ENCODE measurements at places on chromosomes 3 and 15.

- DNase-seq: no peak
These were observed 300.9 kb downstream of the RORA start for GRCh38 chr15:60928210-60928609.

DNA sequence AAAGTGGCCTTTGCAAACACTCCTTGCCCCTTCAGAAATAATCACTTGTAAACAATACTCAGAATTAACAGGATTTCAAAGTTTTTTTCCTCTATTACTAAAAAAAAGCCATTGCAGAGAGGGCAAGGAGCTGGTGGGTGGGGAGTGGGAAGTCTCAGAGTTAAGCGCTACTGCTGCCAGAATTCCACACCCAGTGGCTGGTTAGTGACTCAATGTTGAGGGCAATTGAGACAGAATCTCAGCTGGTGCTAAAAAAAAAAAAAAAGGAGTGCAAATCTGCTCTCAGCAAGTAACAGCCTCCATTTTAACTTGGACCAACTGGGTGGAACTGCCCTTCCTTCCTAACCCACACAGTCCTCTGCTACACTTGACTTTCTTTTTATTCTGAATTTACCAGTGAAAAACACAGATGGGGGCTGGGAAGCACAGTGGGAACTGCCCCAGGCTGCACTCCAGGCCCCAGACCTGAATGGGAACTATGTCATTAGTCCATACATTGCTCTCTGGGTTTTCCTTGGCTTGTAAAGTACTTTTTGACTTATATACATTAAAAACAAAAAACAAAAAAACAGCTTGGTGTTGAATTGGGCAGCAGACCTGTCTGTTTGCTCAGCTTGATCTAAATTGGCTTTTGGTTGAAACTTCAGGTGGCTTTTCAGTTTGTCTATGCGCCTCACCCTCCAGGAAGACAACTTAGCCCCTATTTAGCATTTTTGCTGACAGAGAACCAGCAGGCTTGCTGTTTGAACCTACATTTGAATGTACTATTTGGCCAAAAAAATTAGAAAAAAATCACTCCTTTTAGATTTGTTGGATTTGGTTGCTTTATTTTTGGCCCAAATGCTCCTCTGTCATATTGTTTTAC, 357.8 kb upstream of the TBL1XR1 start:
- no peak for DNase-seq

DNA sequence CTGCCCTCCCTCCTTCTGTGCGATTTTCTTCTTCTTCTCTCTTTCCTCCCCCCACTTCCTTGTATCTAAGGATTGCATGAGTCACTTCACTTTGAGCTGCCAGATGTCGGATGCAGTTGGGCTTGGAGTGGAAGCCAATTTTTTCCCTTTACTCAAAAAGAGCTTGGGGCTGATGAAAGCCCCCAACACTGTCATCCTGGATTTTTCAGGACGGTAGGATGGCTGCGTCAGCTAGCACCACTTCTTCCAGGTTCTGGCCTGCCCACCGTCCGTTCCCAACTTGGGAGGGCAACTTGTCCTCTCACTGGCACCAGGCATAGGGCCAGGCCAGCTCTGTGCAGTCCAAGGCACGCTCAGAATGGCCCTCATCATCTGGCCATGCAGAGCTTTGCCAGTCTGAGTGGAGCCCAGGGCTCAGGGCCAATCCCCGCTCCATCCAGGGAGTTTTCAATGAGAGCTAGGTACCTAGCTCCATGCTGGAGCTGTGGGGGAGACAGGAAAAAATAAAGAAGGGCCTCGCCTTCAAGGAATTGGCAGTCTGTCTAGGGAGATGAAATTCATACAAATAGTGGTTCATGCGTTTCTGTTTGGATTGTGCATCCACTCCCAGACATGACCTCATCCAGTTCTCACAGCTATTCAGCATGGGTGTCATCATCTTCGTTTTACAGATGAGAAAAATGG, 47.7 kb upstream of the INSYN1 start:
- DNase-seq: peak; percentile 24

GRCh38 chr3:171460725-171461524, 720 bp upstream of the TNIK start:
- DNase-seq: peak; percentile 77

- DNase-seq: no peak
These were observed 738.3 kb upstream of the CFAP20DC start for GRCh38 chr3:59788133-59788532.

DNA sequence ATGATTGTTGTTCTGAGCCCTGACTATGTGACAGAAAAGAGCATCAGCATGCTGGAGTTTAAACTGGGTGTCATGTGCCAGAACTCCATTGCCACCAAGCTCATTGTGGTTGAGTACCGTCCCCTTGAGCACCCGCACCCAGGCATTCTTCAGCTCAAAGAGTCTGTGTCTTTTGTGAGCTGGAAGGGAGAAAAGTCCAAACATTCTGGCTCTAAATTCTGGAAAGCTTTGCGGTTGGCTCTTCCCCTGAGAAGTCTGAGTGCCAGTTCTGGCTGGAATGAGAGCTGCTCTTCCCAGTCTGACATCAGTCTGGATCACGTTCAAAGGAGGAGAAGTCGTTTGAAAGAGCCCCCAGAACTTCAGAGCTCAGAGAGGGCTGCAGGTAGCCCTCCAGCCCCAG, 142.0 kb downstream of the IL1RAP start:
- no peak for DNase-seq

DNA sequence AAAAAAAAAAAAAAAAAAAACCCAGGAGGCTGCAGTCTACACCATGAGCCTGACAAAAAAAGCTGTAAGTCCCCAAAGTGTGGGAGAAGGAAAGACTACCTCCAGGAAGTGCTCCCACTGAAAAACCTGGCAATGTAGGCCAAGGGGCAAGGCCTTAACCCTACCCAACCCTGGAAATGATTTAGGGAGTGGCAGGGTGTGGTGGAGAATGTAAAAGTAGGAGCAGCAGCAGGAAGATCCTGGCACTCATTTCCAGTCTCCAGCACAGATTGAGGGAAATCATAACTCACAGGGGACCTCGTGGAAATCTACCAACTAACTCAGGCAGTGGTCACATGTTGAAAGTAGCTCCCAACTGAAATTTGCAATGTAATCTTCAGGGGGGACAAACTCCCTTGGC, 839.5 kb downstream of the EPHA3 start:
- no peak for DNase-seq

GRCh38 chr3:168583977-168584376, 488.3 kb upstream of the GOLIM4 start:
- DNase-seq: no peak

DNA sequence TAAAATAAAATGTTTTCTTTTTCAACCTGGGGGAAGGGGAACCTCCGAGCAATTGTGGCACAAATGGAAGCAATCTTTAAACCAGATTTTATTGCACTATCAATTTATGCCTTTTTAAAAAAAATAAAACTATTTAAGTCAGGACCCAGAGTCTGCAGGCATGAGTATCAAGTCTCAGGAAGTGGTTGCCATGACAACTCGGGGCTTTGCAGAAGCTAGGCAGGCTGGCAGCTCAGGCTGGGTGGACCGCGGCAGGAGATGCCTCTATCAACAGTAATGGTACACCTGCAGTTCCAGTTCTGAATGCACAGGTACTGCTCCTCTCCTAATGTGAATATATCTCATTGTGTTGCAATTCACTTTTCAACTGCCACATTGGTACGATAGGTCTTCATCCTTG, 447.7 kb downstream of the GABRG3 start:
- peak; percentile 1 for DNase-seq

- DNase-seq: no peak
These were observed 66.2 kb downstream of the SCN11A start for GRCh38 chr3:38985581-38985980.

- DNase-seq: no peak
These were observed 74.9 kb downstream of the NBEAL2 start for GRCh38 chr3:47054412-47054811.

DNA sequence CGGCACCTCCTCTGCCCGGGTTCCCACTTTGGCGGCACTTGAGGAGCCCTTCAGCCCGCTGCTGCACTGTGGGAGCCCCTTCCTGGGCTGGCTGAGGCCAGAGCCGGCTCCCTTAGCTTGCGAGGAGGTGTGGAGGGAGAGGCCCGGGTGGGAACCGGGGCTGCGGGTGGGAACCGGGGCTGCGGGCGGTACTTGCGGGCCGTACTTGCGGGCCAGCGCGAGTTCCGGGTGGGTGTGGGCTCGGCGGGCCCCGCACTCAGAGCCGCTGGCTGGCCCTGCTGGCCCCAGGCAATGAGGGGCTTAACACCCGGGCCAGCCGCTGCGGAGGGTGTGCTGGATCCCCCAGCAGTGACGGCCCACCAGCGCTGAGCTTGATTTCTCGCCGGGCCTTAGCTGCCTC, 14.4 kb upstream of the DAPK2 start:
- DNase-seq: no peak

DNA sequence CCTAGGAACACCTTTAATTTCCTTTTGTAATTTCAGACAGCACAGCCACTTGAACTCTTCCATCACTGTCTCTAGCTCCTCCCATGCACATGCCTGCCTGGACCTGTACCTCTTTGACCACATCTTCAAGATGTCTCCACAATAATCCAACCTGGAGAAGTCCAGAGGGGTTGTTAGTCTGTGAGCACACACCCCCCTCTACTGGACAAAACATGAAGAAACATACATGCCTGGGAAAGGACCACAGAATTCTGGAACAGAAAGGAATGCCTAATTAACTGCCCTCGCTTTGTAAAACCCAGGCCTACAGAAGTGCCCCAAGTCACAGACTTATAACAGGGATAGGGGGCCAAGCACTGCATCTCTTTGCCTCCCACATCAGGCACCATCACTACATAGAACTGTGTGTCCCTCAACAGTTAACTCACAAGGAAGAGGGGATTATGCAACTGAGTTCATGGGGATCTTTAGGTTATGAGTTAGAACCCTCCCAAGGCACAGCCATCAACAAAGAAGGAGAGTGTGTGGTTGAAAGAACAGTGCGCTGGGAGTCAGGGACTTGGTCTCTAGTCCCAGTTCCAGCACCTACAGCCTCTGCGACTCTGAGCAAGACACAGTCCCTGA, 61.7 kb downstream of the FMN1 start:
- peak; percentile 50 for DNase-seq

DNA sequence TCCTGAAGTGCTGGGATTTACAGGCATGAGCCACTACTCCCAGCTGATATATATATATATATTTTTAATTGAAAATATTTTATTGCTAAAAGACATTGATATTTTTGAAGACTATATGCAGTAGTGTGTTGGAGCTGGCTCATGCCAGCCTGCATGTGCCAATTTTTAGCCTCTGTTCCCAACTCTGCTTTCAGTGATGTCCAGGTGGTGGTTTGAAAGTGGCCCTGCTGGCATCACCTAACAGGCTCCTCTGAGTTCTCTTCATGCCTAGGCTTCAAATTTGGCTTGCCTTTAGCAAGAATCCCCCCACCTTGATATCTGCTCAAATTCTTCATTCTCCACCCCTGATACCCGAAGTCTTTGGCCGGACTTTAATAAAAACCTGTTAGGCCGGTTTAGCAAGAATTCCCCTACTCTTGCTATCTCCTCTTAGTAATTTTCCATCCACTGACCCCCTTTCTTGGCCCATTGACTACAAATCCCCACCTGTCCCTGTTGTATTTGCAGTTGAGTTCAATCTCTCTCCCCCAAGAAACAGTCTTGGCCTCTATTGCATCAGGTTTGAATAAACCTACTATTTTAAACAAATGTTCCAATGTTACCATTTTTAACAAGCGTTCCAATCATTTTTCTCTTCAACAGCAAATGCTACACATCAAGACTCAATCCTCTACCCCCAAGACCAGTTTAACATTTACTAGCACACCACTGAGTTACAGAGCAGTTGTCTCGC, 23.9 kb upstream of the CTSH start:
- DNase-seq: no peak

DNA sequence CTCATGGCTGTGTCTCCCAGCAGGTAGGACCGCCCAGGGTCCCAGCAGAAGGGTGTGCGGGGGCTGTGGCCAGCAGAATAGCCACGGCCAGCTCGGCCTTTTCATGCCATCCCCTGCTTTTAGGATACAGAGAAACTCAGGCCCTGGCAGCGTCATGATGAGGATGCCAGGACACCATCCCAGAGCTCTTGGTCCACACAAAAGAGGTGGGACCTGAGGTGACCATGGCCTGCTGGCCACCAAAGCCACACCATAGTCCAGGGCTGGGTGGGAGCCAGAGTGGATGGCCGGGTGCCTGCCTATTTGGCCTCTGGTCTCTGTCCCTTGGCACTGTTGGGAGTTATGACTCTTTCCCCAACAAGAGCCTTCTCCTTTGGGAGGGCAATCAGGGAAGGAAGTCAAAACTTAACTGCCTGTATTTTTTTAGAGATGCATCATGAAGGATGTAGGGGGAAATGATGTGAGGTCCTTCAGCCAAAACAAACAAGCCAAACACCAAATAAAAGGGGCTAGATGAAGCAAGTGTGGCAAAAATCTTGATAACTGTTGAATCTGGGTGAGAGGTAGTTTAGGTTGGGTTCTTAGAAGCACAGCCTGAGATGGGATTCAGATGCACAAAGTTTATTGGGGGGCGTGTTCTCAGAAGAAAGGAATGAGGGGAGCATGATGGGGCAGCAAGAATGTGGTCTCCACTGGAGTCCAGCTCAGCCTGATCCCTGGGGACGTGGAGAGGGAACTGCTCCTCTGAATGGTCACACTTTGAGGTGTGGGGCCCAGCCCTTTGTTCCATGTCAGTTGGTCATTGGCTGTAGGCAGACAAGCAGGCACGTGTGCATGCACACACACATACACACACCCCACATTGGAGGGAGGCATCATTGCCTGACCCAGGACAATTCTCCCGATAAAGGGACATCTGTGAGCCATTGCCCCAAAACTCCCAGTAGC, 33.2 kb downstream of the SMAD6 start:
- DNase-seq: no peak

DNA sequence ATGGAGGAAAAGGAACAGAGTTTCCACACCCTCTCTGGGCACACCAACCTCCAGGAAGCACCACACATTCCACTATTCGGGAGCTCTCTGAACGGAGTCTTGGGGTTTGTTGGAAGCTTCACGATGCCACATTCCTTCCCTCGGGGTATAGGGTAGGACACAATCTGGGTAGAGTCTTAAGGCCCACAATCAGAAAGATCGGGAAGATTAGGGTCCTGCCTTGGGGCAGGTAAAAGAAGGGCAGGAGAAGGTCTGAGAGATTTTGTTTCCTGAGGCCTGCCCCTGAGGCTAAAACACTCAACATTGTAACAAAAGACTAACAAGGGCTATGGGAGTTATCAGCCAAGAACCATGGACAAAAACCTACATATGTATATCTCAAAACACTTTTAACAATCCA, 89.2 kb upstream of the RAP2B start:
- DNase-seq: no peak

GRCh38 chr3:67897351-67898336, 243.2 kb upstream of the SUCLG2 start:
- DNase-seq: no peak

DNA sequence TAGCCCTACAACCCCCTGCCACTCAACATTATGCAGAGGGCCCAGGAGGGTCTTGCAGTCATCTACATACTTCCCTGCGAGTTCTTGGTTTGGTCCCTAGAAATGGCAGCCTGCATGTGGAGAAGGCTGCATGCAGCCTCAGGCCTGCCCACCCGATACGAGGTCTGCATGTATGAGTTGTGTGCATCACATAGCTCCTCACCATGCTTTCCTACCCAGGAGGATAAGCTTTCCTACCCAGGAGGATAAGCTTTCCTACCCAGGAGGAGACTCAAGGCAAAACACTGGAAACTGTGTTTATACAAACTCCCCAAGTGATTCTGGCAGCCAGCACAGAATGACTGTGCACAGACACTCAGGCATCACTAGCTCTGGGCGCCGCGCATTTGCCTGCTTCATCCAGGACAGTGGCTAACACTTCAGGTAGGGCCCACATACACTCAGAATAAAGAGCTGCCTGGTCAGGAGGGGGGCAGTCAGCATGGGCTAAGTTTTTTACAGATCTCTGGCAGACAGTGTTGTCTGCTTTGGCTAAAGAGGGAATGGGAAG, 187.7 kb downstream of the THSD4 start:
- no peak for DNase-seq

GRCh38 chr3:17672506-17672905, 69.9 kb downstream of the TBC1D5 start:
- no peak for DNase-seq

Measured in KBM-7 (cell line).